ENCODE measurements at places on chromosomes 13 and 19.

GRCh38 chr19:10566658-10567410, 1.0 kb upstream of the KRI1 start:
- DNase-seq, result peak; percentile 19

GRCh38 chr19:46357846-46358583, 11.1 kb downstream of the PPP5C start:
- DNase-seq, result no peak

DNA sequence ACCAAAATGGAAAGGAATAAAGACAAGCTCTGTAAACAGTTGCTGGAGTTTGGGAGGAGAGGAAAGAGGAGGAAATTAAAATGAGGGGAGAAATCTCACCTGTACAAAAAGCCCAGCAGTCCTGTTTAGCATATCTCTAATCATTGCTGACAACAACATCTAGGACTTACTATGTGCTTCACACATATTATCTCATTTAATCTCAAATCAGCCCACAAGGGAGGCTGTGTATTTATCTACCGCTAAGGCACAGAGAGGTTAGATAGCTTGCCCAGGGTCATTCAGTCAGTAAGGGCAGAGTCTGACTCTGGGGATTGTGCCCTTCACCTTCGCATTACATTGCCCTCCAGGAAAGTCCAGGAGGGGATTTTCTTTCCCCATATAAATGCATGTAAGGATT, 233.3 kb downstream of the DLEU7 start:
- no peak for DNase-seq

DNA sequence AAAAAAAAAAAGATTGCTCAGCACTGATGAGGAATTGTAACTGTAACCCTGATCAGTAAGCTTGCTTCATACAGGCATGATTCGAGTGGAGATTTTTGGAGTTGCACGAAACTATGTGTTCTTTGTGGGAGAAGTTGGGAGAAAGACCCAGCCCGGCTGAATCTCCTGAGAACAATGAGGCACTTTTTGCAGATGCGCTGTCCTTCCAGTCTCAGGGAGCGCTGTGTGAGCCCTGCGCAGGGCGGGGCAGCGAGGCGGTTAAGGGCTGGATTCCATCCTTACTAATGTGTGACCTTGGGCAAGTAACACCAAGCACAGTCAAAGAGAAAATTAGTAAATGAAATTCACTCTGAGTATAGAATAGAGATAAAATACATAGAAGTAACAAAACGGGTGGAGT, 76.9 kb downstream of the SIPA1L3 start:
- no peak for DNase-seq

GRCh38 chr13:76329004-76329403, 557.2 kb downstream of the KCTD12 start:
- no peak for DNase-seq

GRCh38 chr19:49205114-49205513, 47.5 kb downstream of the TRPM4 start:
- DNase-seq, result no peak

DNA sequence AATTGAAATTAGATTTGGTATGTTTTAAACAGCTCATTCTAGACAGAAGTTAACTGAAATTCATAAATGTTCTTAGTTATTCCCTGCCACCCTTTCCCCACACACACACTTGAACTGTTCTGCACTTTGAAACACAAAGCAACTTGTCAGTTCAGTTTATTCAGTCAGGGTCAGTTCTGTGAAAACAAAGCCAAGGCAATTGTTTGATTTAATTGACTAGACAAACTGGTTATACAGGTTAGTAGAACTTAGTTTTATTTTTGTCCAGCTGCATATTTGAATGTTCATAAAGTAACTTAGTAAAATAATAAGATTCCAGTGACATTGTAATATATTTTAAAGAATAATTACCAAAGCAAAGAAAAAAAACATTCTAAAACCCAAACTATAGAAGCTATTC, 98.3 kb upstream of the KLF5 start:
- no peak for DNase-seq

DNA sequence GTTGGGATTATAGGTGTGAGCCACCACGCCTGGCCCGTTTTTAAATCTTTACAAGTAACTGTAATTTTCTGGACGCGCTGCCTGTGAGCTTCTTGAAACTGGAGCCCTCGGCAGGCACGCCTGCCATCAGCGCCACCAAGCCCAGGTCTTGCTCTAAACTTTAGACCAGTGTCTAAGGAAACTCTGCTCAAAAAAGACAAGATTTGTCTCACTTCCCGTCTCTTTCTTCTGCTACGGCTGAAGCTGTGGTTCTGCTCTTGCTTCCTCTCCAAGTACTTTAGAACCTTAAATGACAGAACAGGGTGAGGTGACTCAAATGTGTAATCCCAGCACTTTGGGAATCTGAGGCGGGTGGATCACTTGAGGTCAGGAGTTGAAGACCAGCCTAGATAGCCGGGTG, 24.9 kb downstream of the RCN3 start:
- no peak for DNase-seq

- no peak for DNase-seq
Measured at GRCh38 chr13:28423010-28423409, 71.9 kb downstream of the FLT1 start.

GRCh38 chr13:61831026-61831425, 415.4 kb upstream of the PCDH20 start:
- DNase-seq, result no peak

DNA sequence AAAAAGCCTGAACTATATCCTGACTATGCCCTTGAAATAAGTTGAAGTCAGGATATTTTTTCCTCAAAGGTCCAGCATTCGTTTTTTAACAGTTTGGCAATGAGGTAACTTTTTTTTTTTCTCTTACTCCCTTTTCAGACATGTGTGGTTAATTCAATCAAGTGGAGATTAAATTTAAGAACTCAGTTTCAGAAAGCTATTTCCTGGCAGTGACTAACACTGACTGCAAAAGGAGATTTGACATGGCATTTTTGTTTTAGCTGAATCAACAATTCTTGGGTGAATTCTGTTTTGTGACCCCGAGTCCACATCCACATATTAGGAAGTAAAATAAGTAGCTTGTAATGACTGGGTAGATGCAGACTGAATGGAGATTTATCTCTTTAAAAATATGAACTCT, 716.4 kb downstream of the PCDH9 start:
- no peak for DNase-seq

DNA sequence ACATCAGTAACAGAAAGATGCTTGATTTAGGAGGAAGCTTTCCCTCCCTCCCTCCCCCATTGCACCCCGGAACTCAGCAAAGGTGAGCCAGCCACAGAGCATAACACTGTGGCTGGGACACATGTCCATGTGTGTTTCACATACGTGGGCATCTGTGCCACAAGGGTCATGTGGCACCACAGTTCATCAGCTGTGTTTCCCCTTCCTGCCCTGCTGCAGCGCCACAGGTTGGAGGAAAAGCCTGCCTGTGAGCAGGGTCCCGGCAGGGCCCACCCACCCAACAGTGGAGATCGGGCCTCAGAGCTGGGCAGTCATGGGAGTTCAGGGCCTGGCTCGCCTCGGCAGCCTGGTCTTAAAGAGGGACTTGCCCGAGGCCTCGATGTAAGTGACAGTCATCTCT, 2.8 kb downstream of the ACP5 start:
- no peak for DNase-seq

DNA sequence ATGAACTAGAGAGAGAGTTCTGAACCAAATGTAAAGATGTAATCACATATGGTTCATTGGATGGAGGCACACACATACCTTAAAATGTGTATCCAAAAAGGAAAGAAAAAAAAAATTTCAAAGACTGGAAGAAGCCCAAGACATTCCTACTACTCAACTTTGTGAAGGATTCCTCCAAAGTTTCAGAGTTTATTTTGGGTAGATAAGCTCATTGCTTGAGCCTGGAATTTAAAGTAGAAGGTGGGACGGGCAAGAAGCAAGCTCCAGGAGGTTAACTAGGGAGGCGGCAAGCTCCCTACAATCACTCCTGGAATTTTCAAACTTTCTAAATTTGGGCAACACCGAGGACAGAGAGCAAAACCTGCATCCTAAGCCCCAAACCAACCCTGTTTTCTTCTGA, 1.9 kb downstream of the TSHZ3 start:
- DNase-seq, result no peak

- DNase-seq, result no peak
Measured at GRCh38 chr13:36919833-36920615, at the start of gene SMAD9. SMAD9 (minus strand) TSS chr13:36920238; CDS start chr13:36879689, 40,549 bp downstream.

GRCh38 chr19:14505488-14506239, 9.7 kb upstream of the GIPC1 start:
- DNase-seq, result peak; percentile 37

- DNase-seq, result no peak
Measured at GRCh38 chr19:27887946-27888345, 1325.0 kb downstream of the UQCRFS1 start.

DNA sequence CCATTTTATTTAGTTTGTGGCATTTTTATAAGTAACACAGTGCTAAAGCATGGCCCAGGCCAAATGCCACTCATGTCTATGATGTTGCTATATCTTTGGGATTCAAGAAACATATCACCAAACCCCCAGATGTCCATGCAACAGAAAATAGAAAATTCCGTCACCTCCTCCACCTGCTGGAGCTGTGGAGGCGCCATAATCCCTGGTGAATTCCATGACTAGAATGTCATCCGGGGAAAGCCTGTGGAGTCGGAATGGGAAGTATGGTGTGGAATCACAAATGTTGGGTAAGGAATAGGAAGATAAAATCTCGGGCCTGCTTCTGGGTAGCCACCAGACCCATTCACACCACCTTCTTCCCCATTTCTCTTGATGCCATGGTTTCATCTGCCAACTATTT, 51.7 kb upstream of the RAP2A start:
- DNase-seq, result no peak

DNA sequence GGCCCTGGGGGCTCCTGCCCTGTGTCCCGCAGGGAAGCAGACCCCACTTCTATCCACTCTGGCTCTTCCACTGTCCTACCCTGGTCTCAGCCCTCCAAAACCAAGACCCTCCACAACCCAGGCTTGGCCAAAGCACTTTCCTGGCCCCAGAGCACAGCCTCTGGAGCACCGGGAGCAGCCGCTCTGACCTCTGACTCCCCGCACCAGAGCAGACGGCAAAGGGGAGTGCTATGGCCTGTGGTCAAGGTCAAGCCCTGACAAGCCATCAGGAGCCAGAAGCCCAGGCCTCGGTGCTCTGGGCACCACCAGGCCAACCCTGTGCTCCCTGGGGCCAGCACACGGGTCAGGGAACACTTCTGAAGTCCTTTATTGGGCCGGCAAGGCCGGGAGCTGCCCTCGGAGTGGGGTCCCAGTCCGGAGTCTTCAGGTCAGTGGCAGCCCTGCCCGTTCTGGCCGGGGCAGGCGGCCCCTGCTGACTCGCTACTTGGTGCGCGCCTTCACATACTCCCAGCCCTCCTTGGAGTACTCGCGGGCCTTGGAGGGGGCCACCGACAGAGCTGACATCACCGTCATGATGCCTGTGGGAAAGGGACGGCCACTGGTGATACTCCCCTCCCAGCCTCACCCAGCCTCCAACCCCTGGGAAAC, 2.1 kb downstream of the MICOS13 start:
- DNase-seq, result no peak

- no peak for DNase-seq
Measured at GRCh38 chr13:39563470-39563735, 39.6 kb downstream of the LHFPL6 start.

GRCh38 chr19:17841371-17841809, 6.4 kb downstream of the JAK3 start:
- DNase-seq, result no peak

GRCh38 chr13:37715606-37716015, 117.0 kb upstream of the POSTN start:
- no peak for DNase-seq

DNA sequence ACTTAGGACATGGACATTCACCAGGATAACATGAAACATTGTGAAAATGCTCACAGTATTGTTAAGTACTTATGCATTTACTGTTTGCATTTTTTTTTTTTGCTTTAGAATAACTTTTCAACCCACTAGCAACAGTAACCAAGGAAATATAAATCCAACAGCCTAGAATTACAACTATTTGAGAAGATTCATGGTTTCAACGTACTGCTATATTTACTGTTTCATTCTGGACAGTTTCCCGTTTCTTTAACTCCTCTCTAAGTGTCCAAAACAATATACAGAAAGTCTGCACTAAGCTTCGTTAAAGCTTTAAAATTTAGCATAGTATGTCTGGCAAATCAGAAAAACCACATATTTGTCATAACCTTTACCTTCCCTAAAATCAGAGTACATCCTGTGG, 2.7 kb downstream of the SMAD9 start:
- DNase-seq, result no peak

DNA sequence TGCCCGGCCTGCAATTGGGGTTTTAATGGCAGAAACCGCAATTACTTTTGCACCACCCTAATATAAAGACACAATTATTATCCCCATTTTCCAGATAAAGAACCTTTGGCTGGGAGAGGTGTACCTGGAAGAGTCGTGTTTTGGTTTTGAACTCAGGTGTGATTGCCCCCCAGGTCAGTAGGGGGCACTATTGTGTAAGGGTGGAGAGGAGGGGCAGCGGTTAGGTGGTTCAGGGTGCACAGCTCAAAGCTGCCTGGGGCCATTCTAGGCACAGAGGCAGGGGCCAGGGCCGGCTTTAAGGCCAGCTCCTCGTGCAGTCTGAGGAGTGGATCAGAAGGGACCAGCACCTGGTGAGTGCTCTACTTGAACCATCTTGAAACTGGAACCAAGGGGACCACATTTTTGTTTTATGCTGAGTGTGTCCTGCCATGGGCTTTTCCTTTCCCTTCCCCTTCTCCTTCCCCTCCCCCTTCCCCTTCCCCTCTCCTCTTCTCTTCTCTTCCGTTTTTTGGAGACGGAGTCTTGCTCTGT, 5.8 kb upstream of the FCGRT start:
- peak; percentile 51 for DNase-seq

GRCh38 chr13:92989301-92989700, 237.3 kb upstream of the GPC6 start:
- no peak for DNase-seq

GRCh38 chr13:48901781-48902180, 73.9 kb upstream of the FNDC3A start:
- DNase-seq, result no peak

DNA sequence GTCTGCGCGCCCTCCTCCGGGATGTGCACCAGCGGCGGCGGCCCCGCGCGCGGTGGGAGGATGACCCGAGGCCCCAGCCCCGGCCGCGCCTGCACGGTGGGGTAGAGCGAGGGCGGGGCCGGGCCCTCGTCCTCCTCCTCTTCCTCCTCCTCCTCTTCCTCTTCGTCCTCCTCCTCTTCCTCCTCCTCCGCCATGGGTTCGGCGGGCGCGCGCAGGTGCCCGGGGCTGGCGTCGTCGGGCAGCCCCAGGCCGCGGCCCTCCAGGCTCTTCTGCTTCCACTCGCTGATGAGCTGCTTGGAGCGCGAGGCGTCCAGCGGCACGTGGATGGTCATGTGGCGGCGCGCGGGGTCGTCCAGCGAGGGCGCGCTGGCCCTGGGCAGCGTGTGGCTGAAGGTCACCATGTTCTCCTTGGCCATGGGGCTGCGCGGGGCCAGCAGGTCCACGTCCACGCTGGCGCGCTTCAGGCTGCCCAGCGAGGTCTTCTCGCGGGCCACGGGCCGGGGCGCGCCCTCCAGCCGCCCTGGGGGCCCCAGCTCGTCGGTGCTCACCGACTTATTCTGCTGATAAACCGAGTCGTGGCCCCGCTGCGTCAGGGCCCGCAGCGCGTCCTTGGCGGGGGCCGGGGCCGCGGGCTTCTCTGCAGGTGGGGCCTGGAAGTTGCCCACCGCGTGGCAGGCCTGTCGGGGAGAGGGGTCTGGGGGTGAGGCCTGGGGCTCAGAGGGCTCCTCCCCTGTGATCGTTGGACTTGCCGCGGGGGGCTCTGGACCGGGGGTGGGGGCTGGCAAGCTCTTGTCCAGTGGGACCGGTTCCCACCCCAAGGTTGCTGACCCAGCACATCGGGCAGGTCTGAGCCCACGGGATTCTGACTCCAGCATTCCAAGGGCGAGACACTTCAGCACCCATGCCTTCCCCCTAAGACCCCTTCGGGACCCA, 8.3 kb downstream of the PLPPR3 start:
- DNase-seq, result no peak

- no peak for DNase-seq
Measured at GRCh38 chr13:114200399-114200911, 21.4 kb downstream of the CFAP97D2 start.
